ENCODE measurements at places on chromosomes 2 and 18.

- no peak for DNase-seq
Observed at GRCh38 chr2:109164311-109164710, 35.3 kb downstream of the SH3RF3 start.

- no peak for DNase-seq
Observed at GRCh38 chr2:20138696-20139095, 86.2 kb downstream of the SDC1 start.

- no peak for DNase-seq
Observed at GRCh38 chr2:210541290-210541902, 15.0 kb upstream of the CPS1 start.

GRCh38 chr2:63871864-63872263 lies 30.2 kb downstream of the UGP2 start:
- DNase-seq: no peak

GRCh38 chr2:43294973-43295603 lies 68.7 kb upstream of the ZFP36L2 start:
- no peak for DNase-seq

GRCh38 chr2:29398384-29399237 lies 283.4 kb downstream of the CLIP4 start:
- DNase-seq: no peak

DNA sequence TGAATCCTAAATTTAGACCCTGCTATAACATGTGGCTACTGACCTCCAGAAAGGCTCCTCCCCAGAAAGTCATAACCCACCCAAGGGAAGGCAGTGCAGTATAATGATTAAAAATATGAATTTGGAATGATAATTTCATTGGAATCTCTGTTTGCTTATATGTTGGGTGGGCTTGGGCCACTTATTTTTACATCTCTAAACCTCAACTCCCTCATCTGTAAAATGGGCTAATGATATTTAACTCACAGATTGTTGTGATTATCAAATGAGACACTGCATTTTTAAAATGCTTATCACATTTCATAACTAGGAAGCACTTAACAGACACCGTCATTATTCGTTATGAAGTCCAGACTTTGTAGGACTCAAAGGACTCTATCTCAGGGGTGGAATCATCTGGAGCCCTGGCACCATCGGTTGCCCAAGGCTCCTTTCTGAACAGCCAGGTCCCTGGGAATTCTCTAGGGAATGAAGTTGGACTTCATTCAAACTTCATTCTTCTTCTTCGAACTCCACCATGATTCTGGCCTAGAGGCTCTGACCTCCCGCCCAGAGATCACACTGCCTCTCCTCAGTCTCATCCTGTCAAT lies 33.1 kb upstream of the RMDN2 start:
- DNase-seq: no peak

- DNase-seq: no peak
Observed at GRCh38 chr2:147002256-147002655, 842.6 kb upstream of the ACVR2A start.

GRCh38 chr2:204030322-204030721 lies 93.8 kb downstream of the ICOS start:
- DNase-seq: no peak

GRCh38 chr18:31506024-31506742 lies 8.2 kb downstream of the DSG2 start:
- no peak for DNase-seq

DNA sequence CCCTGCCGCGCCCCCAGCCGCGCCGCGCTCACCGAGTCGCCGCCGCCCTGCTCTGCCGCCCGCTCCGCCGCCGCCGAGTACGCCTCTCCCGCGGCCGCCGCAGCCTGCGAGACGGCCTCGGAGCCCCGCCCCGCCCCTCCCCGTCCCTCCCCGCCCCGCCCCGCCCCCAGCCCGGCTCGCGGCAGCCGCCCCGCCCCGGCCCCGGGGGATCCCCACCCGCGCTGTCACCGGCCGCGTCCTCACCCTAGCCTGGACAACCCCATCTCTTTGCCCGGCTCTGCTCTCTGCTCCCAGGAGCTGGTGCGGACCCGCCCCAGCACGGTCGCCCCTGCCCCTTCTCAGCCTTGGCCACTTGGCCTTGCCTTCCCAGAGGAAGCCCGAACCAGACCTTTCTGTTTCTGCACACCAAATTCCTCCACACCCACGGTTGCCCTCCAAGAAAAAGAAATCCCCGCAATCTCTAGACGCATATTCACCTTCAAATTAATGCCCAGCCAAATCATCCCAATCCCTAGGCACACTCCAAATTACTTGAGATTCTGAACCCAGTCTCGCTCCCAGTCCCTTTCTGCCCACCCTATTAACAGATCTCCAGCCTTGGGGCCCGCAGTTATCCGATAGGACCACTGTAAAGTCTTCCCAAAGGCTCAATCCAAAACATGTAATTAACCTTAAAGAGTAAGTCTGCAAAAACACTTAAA lies at the start of gene CYRIA:
Gene CYRIA, minus strand, starts transcription at position 87 of the 701 bp plus-strand sequence. CDS start 77,715 bp downstream, outside the sequence.
- peak; percentile 50 for DNase-seq

DNA sequence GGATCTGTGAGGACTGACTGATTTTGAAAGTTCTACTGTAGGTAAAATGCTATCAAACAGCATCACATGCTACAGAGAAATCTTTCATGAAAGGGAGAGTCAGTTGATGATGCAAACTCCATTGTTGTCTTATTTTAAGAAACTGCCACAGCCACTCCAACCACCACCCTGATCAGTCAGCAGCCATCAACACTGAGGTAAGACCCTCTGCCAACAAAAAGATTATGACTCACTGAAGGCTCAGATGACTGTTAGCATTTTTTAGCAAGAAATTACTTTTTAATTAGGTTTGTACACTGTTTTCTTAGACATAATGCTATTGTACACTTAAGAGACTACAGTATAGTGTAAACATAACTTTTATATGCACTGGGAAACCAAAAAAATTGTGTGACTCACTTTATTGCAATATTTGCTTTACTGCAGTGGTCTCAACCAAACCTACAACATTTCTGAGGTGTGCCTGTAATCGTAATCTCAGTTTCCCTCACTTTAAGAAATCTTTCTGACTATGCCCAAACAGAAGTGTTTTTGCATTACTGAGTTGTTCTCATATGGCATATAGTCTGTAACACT lies 42.8 kb downstream of the METTL8 start:
- DNase-seq: no peak

DNA sequence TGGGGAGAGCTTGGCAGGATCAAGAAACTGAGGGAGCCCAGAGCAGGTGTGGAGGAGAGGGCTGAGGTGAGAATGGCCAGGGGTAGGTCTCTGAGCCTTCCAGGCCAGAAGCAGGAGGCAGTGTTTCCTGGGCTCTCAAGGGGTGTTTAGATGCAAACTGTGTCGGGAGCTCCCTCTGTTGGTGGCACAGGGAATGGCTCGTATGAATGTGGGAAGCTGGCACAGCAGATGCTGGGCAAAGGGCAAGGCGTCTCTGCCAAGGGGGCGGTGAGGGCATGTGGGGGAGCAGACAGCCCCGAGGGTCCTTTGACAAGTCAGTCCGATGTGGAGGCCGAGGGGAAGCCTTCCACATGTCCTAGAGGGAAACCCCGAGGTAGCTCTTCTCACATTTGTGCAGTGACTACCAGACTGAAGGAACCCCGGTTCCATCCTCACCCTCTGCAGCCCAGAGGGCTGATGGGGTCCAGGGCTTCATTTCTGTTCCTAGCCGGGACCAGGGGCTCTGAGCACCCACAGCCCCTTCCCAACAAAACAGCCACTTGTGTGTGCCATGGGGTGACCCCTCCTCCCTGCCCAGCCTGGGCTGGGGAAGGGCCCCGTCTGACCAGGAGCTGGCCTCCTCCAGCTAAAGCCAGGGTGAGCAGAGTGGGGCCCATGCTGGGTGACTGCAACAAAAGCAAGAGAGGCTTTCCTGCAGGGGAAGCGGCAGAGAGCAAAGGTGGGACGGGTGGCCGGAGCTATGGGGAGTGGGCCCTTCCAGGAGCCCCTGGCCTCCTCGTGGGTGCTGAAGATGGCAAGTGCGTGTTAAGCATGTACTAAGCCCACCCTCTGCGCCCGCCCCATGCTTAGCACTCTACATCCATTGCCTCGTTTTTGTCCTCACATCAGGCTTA lies 103.4 kb downstream of the SEPTIN10 start:
- DNase-seq: peak; percentile 70

DNA sequence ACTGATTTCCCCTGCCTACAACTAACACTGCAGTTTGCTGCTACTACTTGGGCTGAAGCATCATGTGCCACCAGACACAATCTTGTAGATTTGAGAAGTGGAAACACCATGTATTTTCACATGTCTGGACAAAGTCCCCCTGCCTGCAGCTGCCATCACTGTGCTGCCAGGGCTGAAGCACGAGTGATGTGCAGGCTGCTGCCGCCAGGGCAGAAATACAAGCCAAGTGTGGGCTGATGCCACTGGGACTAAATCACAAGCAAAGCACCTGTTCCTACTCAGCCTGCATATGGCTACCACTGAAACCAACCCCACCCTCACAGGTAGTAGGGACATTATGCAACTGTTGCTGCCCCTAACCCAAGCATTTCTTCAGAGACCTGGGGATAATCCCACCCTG lies 179.5 kb upstream of the SLC35G4 start:
- no peak for DNase-seq

DNA sequence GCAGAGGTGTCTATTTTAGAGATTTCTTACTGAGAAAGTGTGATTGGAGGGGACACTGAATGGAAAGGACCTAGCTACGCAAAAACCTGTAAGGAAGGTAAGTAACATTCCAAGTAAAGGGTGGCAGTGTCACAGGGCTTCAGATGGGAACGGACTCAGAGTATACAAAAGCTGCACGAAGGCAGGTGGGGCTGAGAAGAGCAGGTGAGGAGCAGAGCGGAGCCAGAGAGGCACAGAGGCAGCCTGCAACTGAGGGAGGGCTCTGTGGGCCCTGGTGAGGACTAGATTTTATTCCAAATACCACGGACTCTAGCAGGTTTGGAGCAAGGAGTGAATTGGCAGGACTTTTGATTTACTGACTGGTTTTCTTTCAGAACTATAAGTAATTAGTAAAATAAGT lies 331.3 kb upstream of the PKDCC start:
- DNase-seq: no peak

GRCh38 chr2:71536226-71536671 lies 82.9 kb downstream of the DYSF start:
- no peak for DNase-seq

DNA sequence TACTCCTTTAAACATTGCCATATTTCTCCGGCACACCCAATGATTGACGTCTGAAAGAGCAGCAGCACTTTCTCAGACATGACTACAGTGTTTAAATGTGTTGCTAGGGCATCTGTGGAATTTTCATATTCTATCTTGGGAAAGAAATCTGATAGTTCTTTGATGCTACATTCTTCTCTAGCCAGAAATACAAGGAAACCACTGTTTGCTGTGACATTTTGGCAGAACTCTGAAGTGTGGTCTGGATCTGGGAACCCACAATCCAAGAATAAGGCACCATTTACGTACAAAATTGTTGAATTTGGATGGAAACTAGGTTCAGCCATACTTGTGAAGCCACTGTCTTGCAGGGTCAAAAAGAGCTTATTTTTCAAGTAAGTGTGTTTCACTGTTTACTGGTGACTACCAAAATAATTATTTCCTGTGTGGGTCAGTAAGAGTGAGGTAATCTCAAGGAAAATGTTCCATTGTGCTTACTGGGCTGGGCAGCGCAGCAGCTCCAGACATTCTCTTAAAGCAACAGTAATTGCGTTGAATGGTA lies 21.3 kb upstream of the CD28 start:
- DNase-seq: no peak

GRCh38 chr2:202636213-202636513 lies 1.4 kb downstream of the FAM117B start:
- DNase-seq: no peak

- DNase-seq: no peak
Observed at GRCh38 chr2:12824351-12824777, 107.6 kb downstream of the TRIB2 start.

- no peak for DNase-seq
Observed at GRCh38 chr2:46499392-46499785, 20.0 kb downstream of the TMEM247 start.

DNA sequence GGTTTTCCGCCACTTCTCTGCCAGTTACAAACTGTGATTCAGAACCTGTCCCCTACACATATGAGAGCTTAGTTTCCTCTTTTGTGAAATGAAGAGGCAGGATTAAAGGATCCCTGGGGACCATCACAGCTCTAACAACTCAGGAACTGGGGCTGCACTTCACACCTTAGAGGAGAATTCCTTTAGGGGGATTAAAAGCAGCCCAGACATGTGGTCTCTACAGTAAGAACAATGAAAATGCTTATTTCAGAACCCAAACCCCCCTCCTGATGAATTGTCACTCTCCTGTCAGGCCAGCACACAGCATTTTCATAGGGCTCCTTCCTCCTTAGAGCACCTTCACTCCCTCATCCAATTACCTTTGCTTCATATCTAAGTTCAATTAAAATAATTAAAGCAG lies 101.5 kb upstream of the NEDD4L start:
- no peak for DNase-seq

DNA sequence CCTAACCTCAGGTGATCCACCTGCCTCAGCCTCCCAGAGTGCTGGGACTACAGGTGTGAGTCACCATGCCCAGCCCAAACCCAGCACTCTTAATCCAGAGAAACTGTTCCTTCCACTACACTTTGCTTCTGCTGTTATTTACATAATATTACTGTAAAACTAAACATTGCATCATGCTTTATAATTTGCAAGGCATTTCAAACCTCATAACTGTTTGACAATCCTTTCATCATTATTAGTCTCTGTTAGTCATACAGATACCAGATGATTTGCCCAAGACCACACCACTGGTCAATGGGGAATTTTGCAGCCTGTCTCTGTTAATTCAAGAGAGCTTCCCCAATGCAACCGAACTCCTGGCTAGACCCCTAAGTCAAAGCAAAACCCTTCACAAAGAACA lies 338.3 kb downstream of the ALK start:
- DNase-seq: no peak
